ENCODE measurements at places on chromosomes 3 and 15.

- DNase-seq = no peak
These were observed 64.0 kb downstream of the MESD start for GRCh38 chr15:80925597-80926059.

DNA sequence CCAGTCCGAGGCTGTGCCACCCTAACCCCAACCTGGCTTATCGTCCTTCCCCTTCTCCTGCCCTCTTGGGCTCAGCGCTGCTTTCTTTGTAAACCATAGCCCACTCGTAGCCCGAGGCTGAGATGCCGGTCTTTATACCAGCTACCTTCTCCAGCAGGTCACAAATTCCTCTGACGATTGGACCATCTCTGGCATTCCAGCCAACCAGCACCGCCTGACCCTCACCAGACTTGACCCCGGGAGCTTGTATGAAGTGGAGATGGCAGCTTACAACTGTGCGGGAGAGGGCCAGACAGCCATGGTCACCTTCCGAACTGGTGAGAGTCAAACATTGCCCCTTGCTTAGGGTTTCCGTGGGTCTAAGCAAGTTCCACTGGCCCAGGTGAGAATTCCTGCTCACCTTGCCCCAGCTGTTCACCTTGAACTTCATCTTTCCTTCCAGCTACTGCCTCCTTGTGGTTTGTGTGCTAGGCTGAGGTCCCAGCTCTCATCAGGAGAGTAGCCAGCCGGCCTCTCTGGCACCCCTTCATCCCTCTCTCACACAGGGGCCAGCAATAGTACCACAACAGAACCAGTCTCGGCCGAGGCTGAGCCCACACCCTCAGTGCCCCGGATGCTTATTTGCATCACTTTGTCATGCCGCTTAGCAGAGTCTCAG, 66.7 kb downstream of the BOC start:
- DNase-seq = no peak

- no peak for DNase-seq
These were observed 278.6 kb upstream of the TLE3 start for GRCh38 chr15:70376031-70376928.

GRCh38 chr3:191528589-191528988, 67.6 kb downstream of the PYDC2 start:
- DNase-seq = no peak

DNA sequence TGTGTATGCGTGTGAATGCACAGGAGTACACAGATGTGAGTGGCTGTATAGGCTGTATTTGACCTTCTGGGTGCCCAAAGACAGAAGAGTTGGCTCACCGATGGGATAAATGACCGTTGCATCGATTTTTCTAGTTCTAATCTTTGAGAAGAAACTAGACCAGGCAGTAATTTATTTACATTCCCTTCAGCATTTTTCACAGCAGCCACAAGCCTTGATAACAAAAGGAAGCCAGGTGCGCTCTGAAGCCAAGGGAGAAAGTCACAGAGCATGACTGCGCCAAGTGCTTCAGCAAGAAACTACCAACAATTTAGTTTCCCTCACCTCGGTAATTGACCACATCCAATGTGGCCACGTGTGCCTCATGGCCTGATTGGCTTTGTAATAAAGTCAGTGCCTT, 5.9 kb upstream of the FAM3D start:
- DNase-seq = no peak

- no peak for DNase-seq
These were observed 86.6 kb downstream of the FOXB1 start for GRCh38 chr15:60090747-60091146.

DNA sequence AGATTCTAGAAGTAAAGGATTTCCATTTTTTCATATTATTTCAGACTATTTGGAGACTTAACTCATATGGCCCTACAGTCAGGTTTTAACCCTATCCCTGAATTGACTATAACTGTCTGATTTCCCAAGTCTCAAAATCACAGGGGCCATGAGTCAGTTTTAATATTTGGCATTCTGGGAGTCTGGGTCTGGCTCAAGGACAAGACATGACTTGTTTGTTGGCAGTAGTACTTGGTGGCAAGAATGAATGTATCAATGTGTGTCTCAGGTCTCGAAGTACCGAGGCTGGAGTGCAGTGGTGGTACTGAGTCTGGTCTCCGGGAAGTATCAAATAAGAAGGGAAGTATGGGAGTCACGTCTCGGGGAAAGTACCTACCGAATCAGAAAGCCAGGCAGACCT, 10.8 kb downstream of the UMPS start:
- DNase-seq = no peak

DNA sequence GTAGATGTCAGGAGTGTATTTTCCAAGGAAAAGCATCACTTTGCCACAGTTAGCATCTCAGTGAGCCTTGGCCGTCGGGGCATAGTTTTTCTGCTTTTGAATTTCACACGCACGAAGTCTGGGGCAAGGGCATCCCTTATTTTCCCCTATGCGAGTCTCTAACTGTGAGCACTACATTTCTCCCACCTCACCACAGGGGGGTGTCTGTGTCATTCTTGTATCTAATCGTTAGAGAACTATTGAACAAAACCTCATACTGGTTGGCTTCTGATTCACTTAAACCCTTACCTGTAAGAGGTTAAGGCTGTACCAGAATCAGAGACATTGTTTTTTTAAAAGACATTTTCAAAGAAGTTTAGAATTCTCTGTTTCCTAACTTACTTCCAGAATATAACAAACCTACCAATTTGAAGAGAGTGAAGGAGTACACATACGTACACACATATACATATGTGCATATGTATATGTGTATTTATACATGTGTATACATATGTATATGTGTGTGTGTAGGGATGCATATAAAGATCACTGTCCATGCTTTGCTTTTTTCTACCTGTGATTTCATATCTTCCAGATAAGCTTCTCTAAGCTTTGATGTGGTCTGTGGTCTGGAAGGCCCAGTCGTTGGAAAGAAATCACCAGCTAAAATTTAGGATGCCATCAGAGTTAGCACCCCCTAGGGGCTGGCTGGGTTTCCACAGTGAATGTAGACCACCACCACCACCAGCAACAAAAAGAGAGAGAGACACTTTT, 49.4 kb downstream of the MYZAP start:
- DNase-seq = no peak

GRCh38 chr15:29102911-29103823, 166.5 kb downstream of the NSMCE3 start:
- no peak for DNase-seq

DNA sequence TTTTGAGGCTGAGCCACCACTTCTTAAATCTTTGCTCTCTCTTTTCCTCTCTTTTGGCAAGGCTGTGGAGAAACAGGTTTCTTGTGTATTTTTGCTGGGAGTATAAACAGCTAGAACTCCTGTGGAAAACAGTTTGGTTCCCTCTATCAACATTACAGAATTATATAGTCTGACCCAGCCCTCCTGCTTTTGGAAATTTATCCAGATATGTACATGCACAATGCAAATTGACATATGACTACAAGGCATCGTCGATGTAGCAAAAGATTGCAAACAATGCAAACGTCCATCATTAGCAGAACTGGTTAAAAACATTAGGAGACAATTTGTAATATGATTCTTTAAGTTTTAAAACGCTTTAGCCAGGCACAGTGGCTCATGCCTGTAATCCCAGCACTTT, 12.5 kb upstream of the MYO1E start:
- no peak for DNase-seq

GRCh38 chr15:62021991-62022600, 38.2 kb downstream of the VPS13C start:
- no peak for DNase-seq

Data from activated T-cell treated with anti-CD3 and anti-CD28 coated beads for 1 hour (primary cell).